ENCODE measurements at places on chromosomes 16 and 17. TPM values are rescaled to one million over a fixed set of nuclear protein-coding genes. Genes with fewer than 3 reads are reported as not detected.

The CSH1 gene
- not detected for polyA plus RNA-seq

The TBX2 gene
- polyA plus RNA-seq: 5.6 TPM

The LRRC46 gene
- 0.25 TPM for polyA plus RNA-seq

The TMC8 gene
- 6.1 TPM for polyA plus RNA-seq

The KIF2B gene
- polyA plus RNA-seq: not detected

The CLEC18B gene
- 11.8 TPM for polyA plus RNA-seq

The KARS1 gene
- polyA plus RNA-seq: 88.5 TPM

The ZNF652 gene
- polyA plus RNA-seq: 18.5 TPM

The PABPN1L gene
- polyA plus RNA-seq: 0.14 TPM

The LLGL2 gene
- polyA plus RNA-seq: 71.6 TPM

The NTHL1 gene
- polyA plus RNA-seq: 16.2 TPM

The KRT9 gene
- polyA plus RNA-seq: 0.24 TPM

The UQCRC2 gene
- polyA plus RNA-seq: 139 TPM

The G6PC1 gene
- polyA plus RNA-seq: not detected

The GDE1 gene
- polyA plus RNA-seq: 21.4 TPM

The CBLN1 gene
- 0.14 TPM for polyA plus RNA-seq

The CA5A gene
- not detected for polyA plus RNA-seq

The GINS2 gene
- 6.6 TPM for polyA plus RNA-seq

The SMIM5 gene
- polyA plus RNA-seq: 33.9 TPM

The FBXO39 gene
- 0.28 TPM for polyA plus RNA-seq

The TEKT1 gene
- polyA plus RNA-seq: not detected

The HS3ST3B1 gene
- polyA plus RNA-seq: 1.4 TPM

The CEMP1 gene
- 0.55 TPM for polyA plus RNA-seq

The PDP2 gene
- polyA plus RNA-seq: 2.3 TPM

The CCL4 gene
- polyA plus RNA-seq: 1.8 TPM

The PNMT gene
- 1.8 TPM for polyA plus RNA-seq

The CAPN15 gene
- 28.4 TPM for polyA plus RNA-seq

The RNU2-1 gene
- not detected for polyA plus RNA-seq

The TBC1D3E gene
- polyA plus RNA-seq: not detected

The TNFSF13 gene
- 5.6 TPM for polyA plus RNA-seq

The UTS2R gene
- not detected for polyA plus RNA-seq
